Nucleus accumbens (tissue), 56 donors: ENCODE measurements at places on chromosomes 3 and 15.

- no peak for DNase-seq
Observed at GRCh38 chr15:61660579-61660978, 399.7 kb downstream of the VPS13C start.

DNA sequence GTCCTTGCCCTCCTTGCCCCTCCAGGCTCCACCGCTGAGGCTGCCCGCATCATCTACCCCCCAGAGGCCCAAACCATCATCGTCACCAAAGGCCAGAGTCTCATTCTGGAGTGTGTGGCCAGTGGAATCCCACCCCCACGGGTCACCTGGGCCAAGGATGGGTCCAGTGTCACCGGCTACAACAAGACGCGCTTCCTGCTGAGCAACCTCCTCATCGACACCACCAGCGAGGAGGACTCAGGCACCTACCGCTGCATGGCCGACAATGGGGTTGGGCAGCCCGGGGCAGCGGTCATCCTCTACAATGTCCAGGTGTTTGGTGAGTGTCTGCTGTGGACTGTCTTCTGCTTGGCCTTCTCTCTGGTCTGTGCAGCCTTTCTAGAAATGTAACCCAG is 61.0 kb downstream of the BOC start:
- DNase-seq: no peak

GRCh38 chr15:92579931-92580470 is 75.6 kb downstream of the FAM174B start:
- DNase-seq: no peak

- DNase-seq: no peak
Observed at GRCh38 chr3:148924562-148924961, 59.5 kb downstream of the CPA3 start.

DNA sequence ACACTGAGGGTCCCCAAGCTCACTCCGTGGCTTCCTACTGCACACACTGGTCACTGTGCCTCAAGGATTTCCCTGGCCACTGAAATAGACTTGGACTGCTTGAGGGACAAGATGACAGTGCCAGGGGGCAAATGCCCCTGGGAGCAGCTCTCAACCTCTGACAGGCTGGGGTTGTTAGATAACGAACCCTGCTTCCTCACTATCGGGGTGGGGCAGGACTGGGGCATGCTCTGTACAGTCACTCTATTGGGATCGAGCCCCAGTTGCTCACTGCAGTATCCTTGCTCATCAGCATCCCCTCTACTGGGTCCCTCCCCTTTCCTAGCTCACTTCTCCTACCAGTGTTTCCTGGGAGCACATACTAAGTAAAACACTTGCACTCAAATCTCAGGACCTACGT is 610.8 kb downstream of the NTRK3 start:
- no peak for DNase-seq

DNA sequence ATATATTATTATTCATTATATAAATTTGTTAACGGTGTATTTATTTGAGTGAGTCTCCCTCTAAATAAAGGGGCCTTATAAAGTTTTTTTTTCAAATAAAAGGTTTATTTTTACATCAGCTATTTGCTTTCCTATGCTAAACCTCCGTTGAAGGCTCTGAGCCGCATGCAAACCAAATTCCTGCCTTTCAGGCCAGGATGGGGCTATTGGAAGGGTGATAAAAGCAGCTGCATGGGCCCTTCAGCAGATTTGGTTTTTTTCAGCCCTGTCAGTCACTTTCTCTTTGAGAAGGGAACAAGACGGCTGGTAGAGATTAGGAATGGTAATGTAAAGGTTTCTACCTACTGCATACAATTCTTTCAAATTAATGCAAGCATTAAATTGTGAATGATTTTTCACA is 244.2 kb downstream of the WNT5A start:
- no peak for DNase-seq

- no peak for DNase-seq
Observed at GRCh38 chr3:49611291-49611690, 57.0 kb downstream of the BSN start.

DNA sequence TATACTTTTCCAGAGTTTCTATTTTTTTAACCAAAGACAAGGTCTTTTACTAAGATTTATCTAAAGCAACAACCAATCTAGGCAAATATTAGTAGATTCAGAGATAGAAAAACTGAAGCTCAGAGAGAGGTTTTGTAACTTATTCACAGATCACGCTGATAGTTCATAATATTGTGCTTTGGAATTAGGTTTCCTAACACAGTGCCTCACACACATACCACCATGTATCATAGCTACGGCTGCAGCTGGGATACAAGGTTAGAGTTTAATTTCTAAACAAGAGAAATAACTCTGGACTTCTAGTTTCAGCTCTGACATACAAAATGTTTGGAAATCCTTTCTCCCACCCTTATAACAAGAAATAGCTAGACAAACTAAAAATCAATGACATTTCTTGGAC is 565.7 kb downstream of the PYDC2 start:
- DNase-seq: no peak

- no peak for DNase-seq
Observed at GRCh38 chr15:20341901-20342600, 199.5 kb downstream of the GOLGA6L6 start.

DNA sequence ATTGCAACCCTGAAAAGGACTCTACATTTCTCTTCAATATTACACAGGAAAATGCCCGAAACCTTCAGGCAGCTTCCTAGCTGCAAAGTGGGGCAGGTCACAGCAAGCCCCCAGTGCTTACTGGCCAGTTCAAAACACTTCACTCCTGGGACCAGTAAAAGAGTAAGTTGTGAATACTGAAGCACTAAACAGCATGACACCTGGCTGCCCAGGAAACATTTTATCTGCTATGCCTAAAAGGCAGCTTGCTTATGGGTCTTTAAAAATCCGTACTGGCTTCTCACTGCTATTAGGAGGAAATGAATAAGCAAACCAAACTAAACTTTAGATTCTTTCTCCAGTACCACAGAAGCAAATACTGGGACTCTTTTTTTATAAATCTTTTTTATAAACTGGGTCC is 457.9 kb upstream of the ALCAM start:
- DNase-seq: no peak

GRCh38 chr3:82044930-82045705 is 283.7 kb upstream of the GBE1 start:
- no peak for DNase-seq

GRCh38 chr15:74179983-74180880 is 6.7 kb downstream of the ISLR start:
- no peak for DNase-seq

DNA sequence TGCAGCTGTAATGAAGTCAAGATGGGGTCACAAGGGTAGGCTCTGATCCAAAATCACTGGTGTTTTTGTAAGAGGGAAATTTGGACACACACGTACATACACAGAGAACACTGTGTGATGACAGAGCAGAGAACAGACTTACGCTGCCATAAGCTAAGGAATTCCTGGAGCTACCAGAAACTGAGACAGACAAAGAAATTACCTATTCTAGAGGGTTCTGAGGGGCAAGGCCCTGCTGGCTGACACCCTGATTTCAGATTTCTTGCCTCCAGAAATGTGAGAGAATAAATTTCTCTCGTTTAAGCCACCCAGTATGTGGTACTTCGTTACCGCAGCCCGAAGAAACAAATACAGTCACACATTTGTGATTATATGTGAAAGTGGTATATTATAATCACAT is 24.8 kb downstream of the CBLB start:
- DNase-seq: no peak
